ENCODE measurements at places on chromosomes 11 and 22. TPM values are rescaled to one million over a fixed set of nuclear protein-coding genes. Genes with fewer than 3 reads are reported as not detected.

LSP1 gene
- total RNA-seq: 301 TPM

PMM1 gene
- 39.4 TPM for total RNA-seq

MPPED2 gene
- 4.6 TPM for total RNA-seq

HBG2 gene
- total RNA-seq: 0.78 TPM

APOBEC3G gene
- 23.7 TPM for total RNA-seq

POU2AF2 gene
- total RNA-seq: not detected

OR52A1 gene
- total RNA-seq: not detected

CAPN5 gene
- total RNA-seq: 29.6 TPM

CYP2D6 gene
- 0.80 TPM for total RNA-seq

RABL2B gene
- total RNA-seq: 10.1 TPM

CRYAB gene
- total RNA-seq: 6.8 TPM

PHF21B gene
- total RNA-seq: 3.7 TPM

MMP12 gene
- total RNA-seq: not detected

ADAMTS8 gene
- total RNA-seq: 0.32 TPM

APOA1 gene
- 3.0 TPM for total RNA-seq

PGA4 gene
- not detected for total RNA-seq

GPR83 gene
- 0.39 TPM for total RNA-seq

KIF18A gene
- total RNA-seq: not detected

C11orf65 gene
- total RNA-seq: not detected

CARD18 gene
- total RNA-seq: not detected

SNX15 gene
- total RNA-seq: 21.0 TPM

GP1BB gene
- 5.2 TPM for total RNA-seq

TSPAN18 gene
- total RNA-seq: 62.8 TPM

RHOG gene
- total RNA-seq: 91.2 TPM

FGF19 gene
- not detected for total RNA-seq
